Spinal cord (tissue), 10 donors: ENCODE measurements at places on chromosomes 3 and 15.
A peak's percentile ranks its signal among the peaks of the same experiment; 100 is the strongest.

DNA sequence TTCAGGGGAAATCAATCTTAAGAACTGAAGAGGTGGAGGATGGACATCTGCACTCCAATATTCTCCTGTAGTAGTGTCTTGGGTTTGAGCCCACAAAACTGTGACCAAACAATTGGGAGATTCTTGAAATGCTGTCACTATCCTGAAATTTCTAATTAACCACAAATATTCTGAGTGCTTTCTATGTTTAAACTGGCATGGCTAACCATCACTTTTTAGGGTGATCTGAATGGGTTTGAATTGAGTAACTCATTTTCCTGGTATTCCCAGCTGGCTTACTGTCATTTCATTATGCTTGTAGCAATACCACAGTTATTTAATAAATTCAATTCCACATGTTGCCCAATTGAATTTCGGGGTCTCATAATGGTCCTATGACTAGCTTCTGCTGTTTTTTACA, 216.9 kb upstream of the DCBLD2 start:
- DNase-seq: no peak

DNA sequence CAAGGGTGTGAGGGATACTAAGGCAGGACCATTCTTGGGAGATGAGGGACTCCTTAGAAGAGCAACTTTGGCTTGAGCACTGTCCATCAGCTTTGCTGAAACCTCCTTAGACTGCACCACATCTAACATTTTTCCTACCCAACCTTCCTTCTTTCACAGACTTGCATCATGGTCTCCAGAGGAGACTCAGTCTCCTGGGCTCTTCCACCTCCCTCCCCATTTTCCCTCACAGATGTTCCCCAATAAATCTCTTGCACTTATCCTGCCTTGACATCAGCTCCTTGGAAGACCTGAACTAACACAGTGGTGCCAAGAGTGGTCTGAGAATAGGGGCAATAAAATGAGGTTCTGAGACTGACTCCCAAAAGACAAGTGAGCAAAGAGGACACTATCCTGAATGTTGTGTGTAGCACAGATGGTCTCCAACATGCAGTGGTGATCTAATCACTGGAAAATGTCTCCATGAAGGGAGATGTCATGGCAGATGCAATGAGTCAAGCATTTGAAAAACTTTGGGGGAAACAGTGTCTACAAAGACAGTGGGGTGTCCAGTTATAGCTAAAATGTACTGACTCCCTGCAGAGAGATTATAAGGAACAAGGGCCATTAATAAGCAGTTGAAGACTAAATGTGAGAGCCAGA, 26.0 kb upstream of the BOC start:
- DNase-seq: no peak

GRCh38 chr3:99808163-99808794, 9.4 kb upstream of the CMSS1 start:
- peak; percentile 57 for DNase-seq

GRCh38 chr3:69710153-69710977, 28.9 kb upstream of the MITF start:
- no peak for DNase-seq

- no peak for DNase-seq
Observed at GRCh38 chr15:88061452-88061851, 195.1 kb downstream of the NTRK3 start.

- DNase-seq: no peak
Observed at GRCh38 chr3:142888481-142889211, at the start of gene PCOLCE2. TSS of gene PCOLCE2 (minus strand) at chr3:142889083. CDS start at chr3:142888896, 187 bp downstream.

GRCh38 chr15:60417112-60417511, 19.3 kb upstream of the ANXA2 start:
- no peak for DNase-seq

DNA sequence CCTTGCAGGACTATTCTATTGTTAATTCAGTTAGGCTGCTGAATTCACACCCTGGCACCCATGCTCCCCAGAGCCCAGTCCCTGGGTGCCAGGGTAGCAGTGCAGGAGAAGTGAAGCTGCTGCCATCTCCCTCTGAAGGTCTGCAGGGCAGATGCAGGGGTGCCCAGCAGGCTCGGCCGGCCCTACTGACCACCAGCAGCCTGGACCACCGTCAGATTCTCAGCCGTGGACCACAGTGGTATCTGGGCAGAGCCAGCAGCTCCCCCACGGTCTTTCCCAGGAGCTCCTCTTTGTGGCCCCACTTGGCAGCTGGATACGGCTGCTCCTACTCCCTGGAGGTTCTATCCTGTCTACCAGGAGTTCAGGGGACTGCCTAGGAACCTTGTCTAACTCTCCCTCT, 46.8 kb downstream of the ALDH1L1 start:
- DNase-seq: no peak

- no peak for DNase-seq
Observed at GRCh38 chr3:151673974-151674373, 59.8 kb upstream of the AADACL2 start.

GRCh38 chr15:63194880-63195568, 5.6 kb downstream of the RAB8B start:
- no peak for DNase-seq
